ENCODE measurements at places on chromosomes 1 and 21. TPM values are rescaled to one million over a fixed set of nuclear protein-coding genes. Genes with fewer than 3 reads are reported as not detected.

DNA sequence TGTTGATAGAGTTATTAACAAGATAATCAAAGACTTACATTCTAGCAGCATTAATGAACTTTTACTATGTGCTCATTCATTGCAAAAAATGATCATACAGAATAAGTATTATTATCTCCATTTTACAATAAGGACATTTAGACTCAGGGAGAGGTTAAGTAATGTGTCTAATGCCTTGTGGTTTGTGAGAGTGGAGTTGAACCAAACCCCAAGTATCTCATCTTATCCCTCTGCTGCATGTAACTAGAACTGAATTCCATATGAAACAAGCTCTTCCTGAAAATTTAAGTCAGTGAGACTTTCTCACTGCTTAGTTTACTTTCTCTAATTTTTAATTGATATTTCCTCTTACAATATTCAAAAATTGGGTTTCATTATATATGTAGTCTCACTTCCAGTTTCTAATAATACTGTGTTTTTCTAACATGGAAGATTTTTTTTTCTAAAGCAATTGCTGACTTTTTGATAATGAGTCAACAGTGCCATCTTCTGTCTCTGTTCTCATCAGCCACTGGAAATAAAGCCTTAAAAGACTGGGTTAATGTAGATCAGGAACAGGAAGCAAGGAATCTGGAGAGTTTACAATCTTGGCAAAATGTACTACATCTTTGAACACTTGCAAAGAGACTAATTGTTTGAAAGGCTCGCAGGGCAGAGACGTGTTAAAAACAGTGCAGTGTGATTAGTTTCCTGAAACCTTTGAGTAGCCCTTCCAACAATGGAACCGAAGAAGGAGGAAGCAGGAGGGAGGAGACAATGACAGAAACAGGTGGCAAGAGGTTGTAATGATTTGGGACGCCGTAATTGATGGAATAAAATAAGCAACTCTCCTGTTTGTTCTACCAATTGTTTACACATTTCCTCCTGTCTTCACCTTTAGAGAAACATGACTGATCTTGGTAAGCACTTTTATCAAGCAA, 567.6 kb downstream of the MRPL39 start:
- no peak for DNase-seq
- no peaks in the 10 kb centered on the region for H3K27me3 ChIP-seq
- H3K36me3 ChIP-seq, result no peaks in the 10 kb centered on the region
- no peaks in the 10 kb centered on the region for H3K4me1 ChIP-seq
- no peak overlapping the region for H3K27ac ChIP-seq
- H3K4me3 ChIP-seq, result no peak overlapping the region

GRCh38 chr1:180560200-180560867, 1.6 kb downstream of the OVAAL start:
- no peak for DNase-seq
- H3K36me3 ChIP-seq, result no peaks in the 10 kb centered on the region
- H3K4me1 ChIP-seq, result peaks cover 5% of the 10 kb centered on the region
- no peak overlapping the region for H3K27ac ChIP-seq
- H3K4me3 ChIP-seq, result no peak overlapping the region
- peaks cover 18% of the 10 kb centered on the region for H3K27me3 ChIP-seq

DNA sequence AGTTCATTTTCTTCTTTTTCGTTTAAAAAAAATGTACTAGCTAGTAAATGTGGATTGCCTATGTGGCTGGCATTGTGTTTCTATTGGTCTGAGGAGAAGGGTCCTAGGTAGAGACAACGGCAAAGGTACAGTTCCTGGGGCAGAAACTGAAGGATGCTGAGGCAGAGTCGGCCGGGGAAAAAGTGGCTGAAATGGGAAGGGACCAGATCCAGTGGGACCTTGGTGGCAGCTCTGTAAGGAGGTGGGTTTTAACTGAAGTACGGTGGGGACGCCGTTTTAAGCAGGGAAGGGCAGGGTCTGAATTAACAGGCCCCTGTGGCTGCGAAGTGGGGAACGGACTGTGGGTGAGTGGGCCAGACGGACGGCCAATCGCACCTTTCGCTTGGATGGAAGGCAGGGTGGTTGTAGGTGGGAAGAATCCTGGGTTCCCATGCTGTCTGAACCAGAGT, 420 bp upstream of the VPS13D start:
- H3K36me3 ChIP-seq, result no peaks in the 10 kb centered on the region
- peaks cover 14% of the 10 kb centered on the region for H3K4me1 ChIP-seq
- peak overlapping the region; percentile 77 for H3K4me3 ChIP-seq

- H3K36me3 ChIP-seq, result no peaks in the 10 kb centered on the region
- DNase-seq, result no peak
- H3K27ac ChIP-seq, result no peak overlapping the region
- H3K4me1 ChIP-seq, result no peaks in the 10 kb centered on the region
- H3K27me3 ChIP-seq, result peaks cover 4% of the 10 kb centered on the region
These were observed 320.1 kb upstream of the FMN2 start for GRCh38 chr1:239771550-239771949.

- H3K4me3 ChIP-seq, result no peak overlapping the region
- H3K27ac ChIP-seq, result no peak overlapping the region
- no peaks in the 10 kb centered on the region for H3K4me1 ChIP-seq
- no peak for DNase-seq
These were observed 145.3 kb downstream of the SEC16B start for GRCh38 chr1:177824508-177824982.

- H3K27me3 ChIP-seq, result no peaks in the 10 kb centered on the region
- no peak overlapping the region for H3K4me3 ChIP-seq
- peaks cover 43% of the 10 kb centered on the region for H3K36me3 ChIP-seq
- peak overlapping the region; percentile 14 for H3K27ac ChIP-seq
- DNase-seq, result no peak
- H3K4me1 ChIP-seq, result peaks cover 39% of the 10 kb centered on the region
These were observed 31.7 kb downstream of the DSTYK start for GRCh38 chr1:205179842-205180241.

DNA sequence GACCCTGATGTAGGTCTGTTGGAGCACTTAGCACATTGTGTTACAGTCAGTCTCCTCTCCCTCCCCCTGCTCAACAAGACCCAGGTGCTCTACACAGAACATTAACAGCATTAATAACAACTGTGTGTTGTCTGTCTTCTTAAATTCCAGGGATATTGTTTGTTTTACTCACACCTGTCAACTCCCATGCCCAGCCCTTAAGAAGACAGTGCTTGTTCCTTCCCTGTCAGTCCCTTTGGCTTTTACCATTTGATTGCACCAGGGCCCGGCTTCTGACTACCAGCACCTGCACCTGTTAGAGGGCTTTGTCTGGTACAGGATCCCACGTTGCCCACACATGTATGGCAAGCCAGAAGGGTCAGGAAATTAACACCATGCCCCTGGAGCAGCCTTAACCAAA, 11.7 kb downstream of the RIMKLA start:
- H3K27ac ChIP-seq, result no peak overlapping the region
- H3K4me1 ChIP-seq, result peaks cover 14% of the 10 kb centered on the region
- no peak for DNase-seq
- no peak overlapping the region for H3K4me3 ChIP-seq

- H3K4me1 ChIP-seq, result peaks cover 29% of the 10 kb centered on the region
- DNase-seq, result no peak
- no peaks in the 10 kb centered on the region for H3K36me3 ChIP-seq
- no peak overlapping the region for H3K4me3 ChIP-seq
These were observed 8.9 kb upstream of the LGALS8 start for GRCh38 chr1:236514703-236515442.

- peaks cover 17% of the 10 kb centered on the region for H3K36me3 ChIP-seq
- H3K4me1 ChIP-seq, result peaks cover 14% of the 10 kb centered on the region
- H3K27ac ChIP-seq, result no peak overlapping the region
- H3K4me3 ChIP-seq, result no peak overlapping the region
These were observed 14.7 kb downstream of the TMCO1 start for GRCh38 chr1:165753934-165754333.

GRCh38 chr1:202688401-202688800, 21.9 kb downstream of the SYT2 start:
- no peak overlapping the region for H3K4me3 ChIP-seq
- H3K27ac ChIP-seq, result no peak overlapping the region
- no peaks in the 10 kb centered on the region for H3K4me1 ChIP-seq

DNA sequence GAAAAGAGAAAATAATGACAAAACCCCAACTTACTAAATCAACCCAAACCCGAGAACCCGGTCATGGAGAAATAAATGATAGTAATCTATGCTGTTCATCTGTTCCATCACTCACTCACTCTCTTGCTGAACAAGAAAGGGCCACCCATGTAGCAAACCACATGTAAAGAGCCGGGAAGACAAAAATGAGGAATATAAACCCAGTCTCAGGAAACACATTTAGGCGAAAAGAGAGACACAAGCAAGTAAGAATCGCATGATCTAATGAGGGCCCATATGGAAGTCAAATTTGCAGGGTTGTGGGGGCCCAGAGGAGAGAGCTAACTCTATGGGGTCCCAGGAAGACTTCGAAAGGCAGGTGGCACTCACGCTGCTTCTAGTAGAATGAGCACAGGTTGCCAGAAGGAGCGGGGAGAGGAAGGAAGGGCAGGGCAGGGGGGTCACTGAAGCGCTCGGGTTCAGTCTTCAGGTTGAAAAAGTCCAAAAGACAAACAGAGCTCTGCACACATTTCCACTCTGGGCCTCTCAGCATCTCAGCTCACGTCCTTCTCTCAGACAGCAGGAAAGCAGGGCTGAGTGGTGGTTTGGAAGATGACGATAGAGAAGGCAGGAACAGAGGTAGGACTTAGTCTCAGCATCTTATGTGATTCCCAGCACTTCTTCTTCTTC, 142.9 kb upstream of the KRTAP19-8 start:
- peaks cover 69% of the 10 kb centered on the region for H3K4me1 ChIP-seq
- no peak for DNase-seq
- peak overlapping the region; percentile 92 for H3K4me3 ChIP-seq
- H3K36me3 ChIP-seq, result peaks cover 61% of the 10 kb centered on the region

- no peak overlapping the region for H3K4me3 ChIP-seq
- no peaks in the 10 kb centered on the region for H3K36me3 ChIP-seq
- peaks cover 5% of the 10 kb centered on the region for H3K27me3 ChIP-seq
- no peak overlapping the region for H3K27ac ChIP-seq
These were observed 18.9 kb upstream of the IPP start for GRCh38 chr1:45769261-45769932.

GRCh38 chr1:21685946-21686678, 17.0 kb upstream of the RAP1GAP start:
- peaks cover 57% of the 10 kb centered on the region for H3K36me3 ChIP-seq
- H3K4me1 ChIP-seq, result no peaks in the 10 kb centered on the region
- H3K4me3 ChIP-seq, result no peak overlapping the region

DNA sequence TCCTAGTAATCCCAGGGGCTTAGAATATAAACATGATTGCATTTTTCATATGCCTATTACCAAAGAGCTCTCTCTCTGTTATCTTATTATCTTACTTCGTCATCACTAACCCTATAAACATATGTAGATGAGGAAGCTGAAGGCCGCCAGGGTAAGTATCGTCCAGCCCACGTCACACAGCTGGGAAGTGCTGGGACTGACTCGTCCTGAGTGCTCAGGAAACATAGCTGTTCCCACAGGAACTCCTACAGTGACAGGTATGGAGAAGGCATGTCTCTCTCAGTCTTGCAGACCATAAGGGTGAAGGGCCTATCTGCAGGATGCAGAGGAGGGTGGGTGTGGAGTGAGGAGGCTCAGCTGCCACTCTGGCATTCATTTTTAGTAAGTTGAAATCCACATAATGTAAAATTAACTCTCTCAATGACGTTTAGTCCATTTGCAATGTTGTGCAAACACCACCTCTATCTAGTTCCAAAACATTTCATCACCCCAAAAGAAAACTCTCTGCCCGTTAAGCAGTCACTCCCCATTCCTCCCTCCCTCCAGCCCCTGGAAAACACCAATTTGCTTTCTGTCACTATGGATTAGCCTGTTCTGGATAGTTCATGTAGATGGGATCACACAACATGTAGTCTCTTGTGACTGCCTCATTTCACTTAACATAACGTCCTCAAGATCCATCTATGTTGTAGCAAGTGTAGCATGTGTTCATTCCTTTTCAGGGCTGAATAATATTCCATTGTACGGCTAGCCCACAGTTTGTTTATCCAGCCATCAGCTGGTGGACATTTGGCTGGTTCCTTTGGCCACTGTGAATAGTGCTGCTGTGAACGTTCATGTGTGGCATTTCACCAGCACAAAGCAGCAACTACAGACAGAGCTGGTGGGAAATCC, 68.3 kb downstream of the TCP10L start:
- H3K4me1 ChIP-seq, result no peaks in the 10 kb centered on the region
- H3K4me3 ChIP-seq, result no peak overlapping the region
- no peak overlapping the region for H3K27ac ChIP-seq
- peaks cover 1% of the 10 kb centered on the region for H3K27me3 ChIP-seq
- no peaks in the 10 kb centered on the region for H3K36me3 ChIP-seq

DNA sequence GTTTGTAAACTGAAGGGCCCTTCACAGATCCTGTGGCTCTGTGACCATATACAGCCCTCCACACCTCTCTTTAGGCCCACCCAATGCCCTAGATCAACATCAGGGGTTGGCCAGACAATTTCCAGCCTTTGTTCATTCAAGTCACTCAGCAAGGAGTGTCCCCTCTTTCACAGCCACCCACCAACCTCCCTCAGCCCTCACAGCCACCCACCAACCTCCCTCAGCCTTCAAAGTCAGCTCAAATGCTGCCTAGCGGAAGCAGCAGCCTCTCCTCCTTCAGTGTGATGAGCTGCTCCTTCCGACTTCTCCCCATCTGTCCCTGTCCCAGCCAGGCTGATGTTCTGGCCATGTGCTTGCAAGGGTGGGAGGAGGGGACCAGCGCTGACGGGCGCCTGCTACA, 71.4 kb downstream of the DMRTB1 start:
- H3K27ac ChIP-seq, result no peak overlapping the region
- no peaks in the 10 kb centered on the region for H3K4me1 ChIP-seq
- no peaks in the 10 kb centered on the region for H3K36me3 ChIP-seq
- H3K4me3 ChIP-seq, result no peak overlapping the region

DNA sequence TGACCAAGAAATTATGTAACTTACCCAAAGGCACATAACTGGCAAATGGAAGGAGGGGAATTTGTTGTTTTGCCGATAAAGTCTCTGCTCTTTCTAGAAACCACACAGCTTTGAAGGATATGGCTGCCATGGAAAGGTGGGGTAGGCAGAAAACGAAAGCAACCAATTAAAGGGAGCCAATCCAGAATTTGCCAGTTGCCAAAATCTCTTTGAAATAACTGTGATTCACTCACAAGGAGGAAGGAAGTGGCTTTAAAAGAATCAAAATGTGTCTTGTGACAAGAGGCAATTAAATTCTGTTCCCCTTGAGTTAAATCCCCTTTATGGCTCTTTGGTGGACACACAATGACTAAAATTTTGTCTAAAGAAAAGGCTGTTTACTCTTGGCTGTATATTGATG, 61.2 kb upstream of the CCDC190 start:
- peaks cover 7% of the 10 kb centered on the region for H3K27me3 ChIP-seq
- H3K36me3 ChIP-seq, result no peaks in the 10 kb centered on the region
- no peak overlapping the region for H3K27ac ChIP-seq
- no peak for DNase-seq
- H3K4me1 ChIP-seq, result no peaks in the 10 kb centered on the region
- H3K4me3 ChIP-seq, result no peak overlapping the region

DNA sequence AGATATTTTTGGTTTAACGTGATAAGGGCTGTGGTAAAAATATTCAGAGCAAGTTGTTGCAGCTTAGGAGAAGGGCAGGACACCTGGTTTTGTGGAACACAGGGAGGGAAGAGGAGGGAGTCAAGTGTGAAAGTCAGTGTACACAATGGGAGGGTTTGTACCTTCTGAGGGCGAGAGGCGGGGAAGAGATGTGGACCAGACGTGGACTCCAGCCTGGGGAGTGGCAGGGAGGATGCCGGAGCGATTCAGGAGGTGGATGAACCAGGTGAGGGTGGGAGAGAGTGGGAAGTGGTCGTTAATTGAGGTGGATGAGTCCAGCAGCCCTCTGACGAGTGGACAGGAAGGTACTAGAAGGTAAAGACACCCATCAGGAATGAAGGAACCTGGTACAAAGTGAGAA, 52.2 kb upstream of the IRF2BP2 start:
- peaks cover 12% of the 10 kb centered on the region for H3K4me1 ChIP-seq
- no peak overlapping the region for H3K27ac ChIP-seq
- H3K4me3 ChIP-seq, result no peak overlapping the region
- peaks cover 1% of the 10 kb centered on the region for H3K36me3 ChIP-seq
- DNase-seq, result no peak
- no peaks in the 10 kb centered on the region for H3K27me3 ChIP-seq

The AHCTF1 gene
- 56.1 TPM for total RNA-seq

The LRRC71 gene
- total RNA-seq, result not detected

The UQCRHL gene
- total RNA-seq, result 1.3 TPM
